ENCODE measurements at places on chromosomes 16 and 17.

GRCh38 chr17:28112181-28112580 is 69.7 kb downstream of the NLK start:
- DNase-seq: no peak

DNA sequence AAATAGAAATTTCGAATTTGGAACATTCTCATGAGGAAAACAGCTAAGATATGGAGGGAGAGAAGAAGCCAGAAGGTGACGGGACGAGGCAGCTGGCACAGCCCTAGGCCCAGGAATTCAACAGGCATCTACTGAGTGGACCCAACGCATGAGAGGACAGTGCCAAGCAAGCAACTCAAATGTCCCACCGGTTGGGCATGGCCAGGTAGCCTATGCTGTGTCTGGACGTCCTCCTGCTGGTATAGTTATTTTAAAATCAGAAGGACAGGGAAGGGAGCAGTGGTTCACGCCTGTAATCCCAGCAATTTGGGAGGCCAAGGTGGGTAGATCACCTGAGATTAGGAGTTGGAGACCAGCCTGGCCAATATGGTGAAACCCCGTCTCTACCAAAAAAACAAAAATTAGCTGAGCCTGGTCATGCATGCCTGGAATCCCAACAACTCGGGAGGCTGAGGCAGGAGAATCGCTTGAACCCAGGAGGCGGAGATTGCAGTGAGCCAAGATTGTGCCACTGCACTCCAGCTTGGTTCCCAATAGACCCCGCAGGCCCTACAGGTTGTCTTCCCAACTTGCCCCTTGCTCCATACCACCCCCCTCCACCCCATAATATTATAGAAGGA is 2.0 kb downstream of the GH1 start:
- no peak for DNase-seq

- DNase-seq: no peak
Measured at GRCh38 chr17:63075969-63076368, 109.9 kb downstream of the TANC2 start.

DNA sequence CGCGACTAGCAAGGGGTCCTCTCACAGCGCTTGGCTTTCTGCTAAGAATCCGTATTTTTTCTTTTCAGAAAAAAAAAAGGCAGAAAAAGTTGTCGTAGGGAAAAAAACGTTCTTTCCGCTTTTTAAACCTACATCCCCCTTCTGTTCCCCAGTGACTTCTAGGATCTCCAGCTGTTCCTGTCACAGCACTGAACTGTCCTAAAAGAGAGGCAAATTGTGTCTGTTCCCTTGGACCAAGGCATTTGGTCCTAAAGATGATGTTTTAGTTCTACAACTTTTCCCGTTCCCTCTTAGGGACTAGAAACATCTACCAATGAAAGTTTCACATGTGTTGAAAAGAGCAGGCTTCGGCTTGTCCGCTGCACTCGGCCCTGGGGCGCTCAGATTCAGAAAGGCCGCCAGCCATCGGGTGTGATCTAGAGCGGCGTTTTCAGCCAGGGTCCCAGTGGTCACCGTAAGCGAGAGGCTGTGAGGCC is 100.7 kb upstream of the CHMP6 start:
- DNase-seq: no peak

GRCh38 chr16:7304279-7304678 is 28.4 kb upstream of the RBFOX1 start:
- DNase-seq: no peak

GRCh38 chr17:19939993-19940721 is 37.5 kb downstream of the AKAP10 start:
- DNase-seq: no peak

- DNase-seq: no peak
Measured at GRCh38 chr17:68613739-68614298, 12.7 kb upstream of the FAM20A start.

DNA sequence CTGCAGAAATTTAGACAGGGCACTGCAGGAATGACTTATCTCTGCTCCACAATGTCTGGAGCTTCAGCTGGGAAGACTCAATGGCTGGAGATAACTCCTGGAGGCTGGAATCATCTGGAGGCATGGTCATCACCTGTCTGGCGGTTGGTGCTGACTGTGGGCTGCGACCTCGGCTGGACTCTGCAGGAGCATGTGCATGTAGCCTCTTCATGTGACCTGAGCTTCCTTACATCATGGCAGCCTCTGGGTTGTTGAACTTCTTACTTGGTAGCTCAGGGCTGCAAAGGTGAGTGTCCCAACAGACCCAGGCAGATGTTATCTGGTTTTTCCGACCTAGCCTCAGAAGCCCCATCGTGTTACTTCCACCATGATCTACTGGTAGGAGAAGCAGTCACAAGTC is 188.2 kb upstream of the RPL38 start:
- no peak for DNase-seq

DNA sequence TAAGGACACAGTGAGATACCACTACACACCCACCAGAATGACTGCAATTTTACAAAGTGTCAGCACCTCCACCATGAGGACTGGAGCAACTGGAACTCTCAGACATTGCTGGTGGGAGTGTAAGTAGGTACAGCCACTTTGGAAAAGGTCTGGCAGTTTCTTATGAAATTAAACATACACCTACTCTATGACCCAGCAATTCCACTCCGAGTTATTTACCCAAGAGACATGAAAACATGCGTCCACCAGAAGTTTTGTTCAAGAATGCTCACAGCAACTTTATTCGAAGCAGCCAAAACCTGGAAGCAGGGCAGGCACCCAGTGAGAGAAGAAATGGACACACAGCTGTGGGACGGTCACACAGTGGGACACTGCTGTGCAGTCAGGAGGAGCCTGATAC is 384.0 kb downstream of the SOX9 start:
- DNase-seq: no peak

- DNase-seq: no peak
Measured at GRCh38 chr17:39270923-39271322, 45.2 kb upstream of the STAC2 start.

DNA sequence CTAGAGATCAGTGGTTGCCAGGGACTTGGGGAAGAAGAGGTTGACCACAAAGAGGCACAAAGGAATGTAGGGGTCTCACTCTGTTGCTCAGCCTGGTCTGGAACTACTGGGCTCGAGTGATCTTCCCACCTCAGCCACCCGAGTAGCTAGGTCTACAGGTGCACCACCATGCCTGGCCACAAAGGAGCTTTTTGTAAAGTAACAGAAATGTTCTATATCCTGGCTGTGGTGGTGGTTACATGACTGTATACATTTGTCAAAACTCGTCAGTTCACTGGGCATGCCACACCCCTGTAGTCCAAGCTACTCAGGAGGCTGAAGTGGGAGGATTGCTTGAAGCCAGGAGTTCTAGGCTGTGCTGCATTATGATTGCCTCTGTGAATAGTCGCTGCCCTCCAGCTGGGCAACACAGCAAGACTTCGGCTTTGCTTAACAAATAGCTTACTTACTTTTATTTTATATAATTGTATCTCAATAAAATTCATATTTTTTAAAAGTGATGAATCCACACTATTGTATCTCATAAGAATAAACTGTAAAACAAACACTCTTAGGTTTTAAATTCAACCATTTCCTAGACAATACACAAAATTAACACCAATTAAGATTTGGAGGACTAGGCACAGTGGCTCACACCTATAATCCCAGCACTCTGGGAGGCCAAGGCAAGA is 5.0 kb downstream of the SKA2 start:
- no peak for DNase-seq

GRCh38 chr16:10964891-10965326 is 20.5 kb downstream of the CLEC16A start:
- peak; percentile 78 for DNase-seq

- no peak for DNase-seq
Measured at GRCh38 chr16:47019568-47019967, 46.1 kb upstream of the DNAJA2 start.

GRCh38 chr16:67349172-67349571 is 22.6 kb downstream of the LRRC36 start:
- no peak for DNase-seq

DNA sequence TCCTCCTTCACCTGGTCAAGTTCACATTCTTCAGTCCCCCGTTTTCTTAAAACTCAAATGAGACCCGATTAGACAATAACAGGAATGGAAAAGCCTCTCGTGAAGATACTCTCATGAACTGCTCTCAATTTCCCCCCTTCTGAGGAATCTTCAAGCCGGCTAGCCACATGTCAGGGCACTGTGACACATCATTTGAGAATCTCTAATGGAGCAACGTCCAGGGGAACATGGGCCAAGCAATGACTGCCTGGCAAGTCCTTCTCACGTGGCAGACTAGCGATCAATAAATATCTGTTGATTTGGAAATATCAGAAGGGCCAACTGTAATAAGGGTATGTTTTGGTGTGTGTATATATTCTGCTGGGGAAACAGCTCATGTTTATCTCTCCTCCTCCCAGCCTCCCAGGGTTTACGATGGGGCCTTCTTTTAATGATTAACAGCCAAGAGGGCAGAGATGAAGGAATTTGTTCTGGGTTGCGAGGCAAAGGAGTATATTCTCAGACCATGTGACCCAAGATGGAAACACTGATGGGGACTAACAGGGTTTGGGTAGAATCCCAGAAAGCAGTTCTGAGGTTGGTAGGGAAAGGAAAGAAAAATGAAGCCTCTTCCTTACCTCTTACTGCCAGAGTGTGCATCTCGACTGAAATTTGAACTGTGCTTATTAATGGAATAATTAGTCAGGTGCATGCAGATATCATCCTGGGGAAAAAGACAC is 21.4 kb downstream of the TTLL6 start:
- DNase-seq: no peak

DNA sequence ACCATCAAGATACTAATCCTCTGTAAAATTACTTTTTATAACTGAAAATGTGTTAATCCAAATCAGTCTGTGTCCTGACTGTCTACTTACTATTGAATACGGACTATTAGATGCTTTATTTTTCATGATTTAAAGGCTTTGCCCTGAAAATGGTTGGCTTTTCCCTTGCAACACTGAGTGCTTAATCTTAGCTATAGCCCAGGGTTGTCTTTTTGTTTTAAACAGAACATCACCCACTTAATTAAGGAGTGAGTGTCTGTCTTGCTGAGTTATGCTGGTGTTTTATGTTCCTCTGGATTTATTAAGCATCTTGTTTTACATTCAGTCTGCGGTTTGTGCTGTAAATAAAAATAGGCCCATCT is 11.0 kb downstream of the FTO start:
- DNase-seq: no peak

- no peak for DNase-seq
Measured at GRCh38 chr16:56833243-56833970, 31.6 kb upstream of the SLC12A3 start.

DNA sequence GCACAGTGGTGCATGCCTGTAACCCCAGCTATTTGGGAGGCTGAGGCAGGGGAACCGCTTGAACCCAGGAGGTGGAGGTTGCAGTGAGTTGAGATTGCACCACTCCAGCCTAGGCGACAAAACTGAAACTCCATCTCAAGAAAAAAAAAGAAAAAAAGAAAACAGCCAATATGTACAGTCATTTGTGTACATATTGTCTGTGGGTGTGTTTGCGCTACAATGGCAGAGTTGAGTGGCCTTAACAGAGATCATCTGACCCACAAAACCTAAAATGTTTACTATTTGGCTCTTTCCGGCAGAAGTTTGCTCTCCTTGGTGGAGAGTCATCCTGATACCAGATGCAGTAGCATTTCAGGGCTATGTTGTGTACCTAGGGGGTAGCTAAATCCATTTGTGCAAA is 57.9 kb downstream of the ARSG start:
- DNase-seq: no peak

GRCh38 chr17:82003411-82004381 is 19.0 kb downstream of the CENPX start:
- no peak for DNase-seq

- DNase-seq: no peak
Measured at GRCh38 chr16:1039762-1040161, 32.8 kb upstream of the SSTR5 start.

DNA sequence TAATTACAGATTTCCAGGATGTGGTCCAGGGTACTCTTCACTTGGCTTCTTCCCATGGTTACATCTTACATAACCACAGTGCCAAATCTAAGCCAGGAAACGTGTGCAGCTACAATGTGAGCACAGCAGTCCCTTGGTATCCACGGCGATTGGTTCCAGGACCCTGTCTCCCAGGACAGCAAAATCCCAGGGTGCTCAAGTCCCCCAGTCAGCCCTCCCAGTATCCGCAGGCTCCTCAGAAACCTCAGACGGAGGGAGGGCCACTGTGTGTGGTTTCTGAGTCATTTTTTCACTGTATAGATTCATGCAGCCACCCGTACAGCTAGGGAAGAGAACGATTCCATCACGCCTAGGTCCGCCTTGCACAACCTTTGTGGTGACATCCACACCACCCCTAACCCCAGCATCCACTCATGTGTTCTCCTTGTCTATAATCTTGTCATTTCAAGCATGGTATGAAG is 11.1 kb upstream of the ATP2C2 start:
- DNase-seq: no peak

GRCh38 chr17:75899767-75900468 is 3.2 kb upstream of the TRIM65 start:
- DNase-seq: no peak

- DNase-seq: no peak
Measured at GRCh38 chr17:77315551-77316190, 174.9 kb downstream of the SEC14L1 start.

GRCh38 chr17:31738996-31739699 is 119.9 kb downstream of the COPRS start:
- DNase-seq: no peak

DNA sequence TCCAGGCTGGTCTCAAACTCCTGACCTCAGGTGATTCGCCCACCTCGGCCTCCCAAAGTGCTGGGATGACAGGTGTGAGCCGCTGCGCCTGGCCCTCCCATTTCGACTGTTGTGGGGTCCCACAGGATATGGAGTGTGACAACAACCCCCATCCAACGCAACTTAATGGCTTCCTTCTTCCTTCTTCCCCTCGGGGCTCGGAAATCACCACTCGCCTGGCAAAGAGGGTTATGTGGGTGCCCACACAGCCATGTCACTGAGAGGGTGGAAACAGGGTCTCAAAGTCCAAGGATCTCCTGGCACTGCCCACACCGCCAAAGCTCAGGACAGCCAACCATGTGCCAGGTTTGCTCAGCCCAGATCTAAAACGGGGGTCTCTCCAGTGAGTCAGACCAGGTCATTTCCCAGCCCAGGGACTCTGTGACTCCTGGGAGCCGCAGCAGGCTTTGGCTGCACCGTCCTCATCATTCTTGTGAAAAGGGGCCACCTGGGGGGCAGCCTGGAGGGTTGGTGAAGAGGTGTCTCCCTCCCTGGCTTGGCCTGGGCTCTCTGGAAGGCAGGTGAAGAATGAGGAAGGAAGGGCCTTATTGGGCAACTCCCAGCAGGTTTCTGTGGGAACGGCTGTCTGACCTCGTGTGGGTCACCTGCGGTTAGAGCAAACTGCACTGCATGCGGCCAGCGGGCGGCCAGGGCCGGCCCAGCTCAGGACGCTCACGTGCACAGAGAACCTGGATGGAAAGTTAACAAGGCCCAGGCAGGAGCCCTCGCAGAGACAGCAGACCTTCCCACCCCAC is 25.3 kb upstream of the LITAF start:
- DNase-seq: peak; percentile 54

GRCh38 chr17:52026075-52026474 is 132.4 kb downstream of the CA10 start:
- no peak for DNase-seq

DNA sequence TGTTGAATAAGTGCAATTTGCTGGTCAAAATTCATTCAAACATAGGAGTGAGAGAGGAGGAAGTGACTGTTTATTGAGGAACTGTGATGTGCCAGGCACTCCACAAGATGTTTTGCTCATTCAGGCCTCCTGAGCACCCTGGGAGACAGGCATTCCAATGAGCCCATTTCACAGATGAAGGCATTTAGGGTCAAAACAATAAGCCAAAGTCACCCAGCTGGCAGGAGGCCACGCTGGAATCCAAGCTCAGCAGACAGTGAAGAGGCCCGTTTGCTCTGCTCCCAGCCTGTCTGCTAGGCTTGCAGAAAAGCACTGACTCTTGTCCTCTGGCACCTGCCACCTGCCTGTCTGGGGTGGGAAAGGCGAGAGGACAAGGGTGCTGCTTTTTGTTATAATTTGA is 10.1 kb upstream of the SLC25A39 start:
- DNase-seq: no peak
